ENCODE measurements at places on chromosomes 4 and X. TPM values are rescaled to one million over a fixed set of nuclear protein-coding genes. Genes with fewer than 3 reads are reported as not detected.

Gene DGKK
- 0.06 TPM for total RNA-seq

Gene AWAT2
- total RNA-seq, result not detected

Gene DSPP
- total RNA-seq, result not detected

Gene LEF1
- total RNA-seq, result 22.4 TPM

Gene GLRA2
- not detected for total RNA-seq

Gene SYTL4
- total RNA-seq, result 39.3 TPM

Gene LNX1
- 13.1 TPM for total RNA-seq

Gene LARP1B
- total RNA-seq, result 20.2 TPM

Gene TNIP3
- total RNA-seq, result not detected

Gene PRICKLE3
- total RNA-seq, result 17.4 TPM

Gene MID2
- 35.6 TPM for total RNA-seq

Gene FGFBP2
- not detected for total RNA-seq

Gene DCK
- total RNA-seq, result 14.0 TPM

Gene MAGED4B
- total RNA-seq, result 23.1 TPM

Gene STBD1
- total RNA-seq, result 2.4 TPM

Gene IRF2
- 40.7 TPM for total RNA-seq

Gene ATP2B3
- total RNA-seq, result 0.85 TPM

All from prostate gland (tissue), 2 donors.